ENCODE measurements at places on chromosomes 16 and 17.
A peak's percentile ranks its signal among the peaks of the same experiment; 100 is the strongest.

GRCh38 chr17:51941272-51941671 is 217.2 kb downstream of the CA10 start:
- DNase-seq = no peak

DNA sequence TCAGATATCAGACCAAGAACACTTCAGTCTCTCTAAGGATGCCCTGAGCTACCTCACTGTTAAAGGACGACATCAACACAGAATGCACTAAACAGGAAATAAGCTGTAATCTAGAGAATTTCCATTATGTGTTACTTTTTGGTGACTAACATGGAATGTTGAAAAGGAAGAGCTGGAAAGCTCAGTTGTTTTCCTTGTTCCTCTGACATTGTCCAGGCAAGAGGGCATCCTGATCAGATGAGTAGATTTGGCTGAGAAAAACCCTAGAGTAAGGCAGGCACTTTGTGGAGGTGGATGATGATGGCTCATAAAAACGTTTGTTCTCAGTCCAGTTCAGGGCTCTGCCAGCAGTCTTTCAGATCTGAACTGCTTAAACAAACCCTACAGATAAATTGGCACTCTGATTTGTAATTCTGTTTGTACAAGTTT is 34.0 kb downstream of the DGKE start:
- no peak for DNase-seq

GRCh38 chr17:27407916-27408864 is 48.1 kb upstream of the KSR1 start:
- no peak for DNase-seq

DNA sequence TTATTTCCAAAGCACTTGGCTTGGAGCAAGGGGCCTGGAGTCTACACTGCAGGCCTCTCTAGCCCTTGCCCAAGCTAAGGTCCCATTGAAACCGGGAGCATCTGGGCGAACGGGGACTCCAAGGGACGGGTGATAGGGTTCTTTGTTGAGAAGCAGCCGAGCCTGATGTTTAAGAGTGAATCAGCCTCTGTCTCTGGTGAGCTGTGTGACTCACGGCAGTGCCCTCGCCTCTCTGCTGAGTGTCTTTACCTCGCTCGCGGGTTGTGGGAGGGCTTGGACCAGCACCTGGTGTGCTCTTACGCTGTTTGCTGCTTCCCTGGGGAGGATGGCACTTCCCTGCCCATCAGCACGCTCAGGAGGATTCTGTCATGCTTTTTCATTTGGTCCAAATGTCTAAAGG is 1.3 kb downstream of the HGS start:
- no peak for DNase-seq

DNA sequence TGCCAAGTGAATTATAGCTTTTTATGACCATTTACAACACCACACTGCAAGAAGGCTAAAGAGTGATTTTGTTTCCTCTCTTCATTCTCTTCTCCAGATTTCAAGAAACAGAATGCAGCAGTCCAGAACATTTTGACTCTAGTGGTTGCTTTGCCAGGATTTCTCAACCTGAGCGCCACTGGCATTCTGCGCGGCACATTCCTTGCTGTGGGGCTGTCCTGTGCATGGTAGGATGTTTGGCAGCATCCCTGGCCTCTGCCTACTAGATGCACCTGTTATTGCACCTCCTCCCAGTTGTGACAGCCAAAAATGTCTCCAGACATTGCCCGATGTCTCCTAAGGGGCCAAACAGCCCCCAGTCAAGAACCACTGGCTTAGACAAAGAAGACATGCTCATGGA is 25.7 kb upstream of the SLC39A11 start:
- DNase-seq = no peak

- no peak for DNase-seq
These were observed 11.1 kb downstream of the BAHCC1 start for GRCh38 chr17:81406117-81406953.

GRCh38 chr16:8511464-8511863 is 78.8 kb downstream of the TMEM114 start:
- DNase-seq = no peak

GRCh38 chr16:81535679-81536360 is 91.2 kb downstream of the CMIP start:
- DNase-seq = no peak

DNA sequence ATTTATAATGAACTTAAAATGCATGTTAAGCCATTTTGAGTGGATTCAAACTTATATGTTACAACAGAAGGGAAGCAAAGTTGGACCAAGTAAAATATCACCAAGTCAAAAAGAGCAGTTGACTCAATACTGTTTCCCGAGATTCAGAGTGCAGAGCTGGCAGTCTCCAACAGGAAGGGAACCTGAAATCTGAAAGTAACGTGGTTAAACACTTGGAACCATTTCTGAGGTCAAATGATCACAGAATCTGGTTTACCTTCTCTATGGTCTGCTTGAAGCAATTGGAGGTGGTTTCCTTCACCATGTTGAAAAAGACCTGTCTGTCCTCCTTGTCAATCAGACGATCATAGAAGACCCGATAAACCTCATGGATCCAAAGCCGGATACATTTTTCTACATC is 86.5 kb downstream of the LYRM1 start:
- DNase-seq = no peak

DNA sequence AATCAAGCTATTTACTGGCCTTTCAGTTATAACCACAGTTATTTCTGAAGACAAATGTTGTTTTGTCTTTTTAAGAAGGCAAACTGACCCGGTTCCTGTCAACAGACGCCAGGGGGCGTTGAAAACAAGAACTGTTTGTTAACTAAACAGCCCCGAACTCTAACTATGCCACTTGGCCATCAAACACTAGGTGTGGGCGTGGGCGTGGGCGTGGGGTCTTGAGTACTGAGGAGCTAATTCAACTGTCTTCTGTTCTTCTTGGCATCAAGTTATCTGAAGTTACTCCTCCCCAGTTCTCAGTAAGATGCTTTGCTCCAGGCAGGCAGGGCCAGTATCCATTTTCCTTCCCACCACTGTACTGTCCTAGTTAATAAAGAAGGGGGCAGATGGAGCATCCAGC is 63.3 kb upstream of the MTMR4 start:
- peak; percentile 9 for DNase-seq
